ENCODE measurements at places on chromosomes 11 and 22.

DNA sequence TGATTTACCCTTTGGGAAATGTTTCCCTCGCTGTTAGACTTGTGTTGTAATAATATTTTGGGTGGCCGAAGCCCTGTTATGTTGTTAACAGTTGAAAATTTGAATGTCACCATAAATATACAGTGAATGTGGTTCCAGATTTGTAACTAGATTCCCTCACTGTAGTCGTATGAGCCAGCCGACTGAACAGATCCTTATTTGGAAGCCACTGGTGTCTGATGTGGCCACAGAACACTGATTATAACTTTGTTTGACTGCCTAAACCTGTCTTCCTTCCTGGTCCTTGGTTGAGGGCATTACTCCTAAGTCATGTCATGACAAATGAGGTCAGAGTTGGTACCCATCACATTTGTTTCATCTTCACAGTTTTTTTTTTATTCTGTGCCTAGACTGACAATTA, 45.4 kb downstream of the YAP1 start:
- no peak for DNase-seq

GRCh38 chr11:108597736-108598355, 4.3 kb upstream of the EXPH5 start:
- no peak for DNase-seq

DNA sequence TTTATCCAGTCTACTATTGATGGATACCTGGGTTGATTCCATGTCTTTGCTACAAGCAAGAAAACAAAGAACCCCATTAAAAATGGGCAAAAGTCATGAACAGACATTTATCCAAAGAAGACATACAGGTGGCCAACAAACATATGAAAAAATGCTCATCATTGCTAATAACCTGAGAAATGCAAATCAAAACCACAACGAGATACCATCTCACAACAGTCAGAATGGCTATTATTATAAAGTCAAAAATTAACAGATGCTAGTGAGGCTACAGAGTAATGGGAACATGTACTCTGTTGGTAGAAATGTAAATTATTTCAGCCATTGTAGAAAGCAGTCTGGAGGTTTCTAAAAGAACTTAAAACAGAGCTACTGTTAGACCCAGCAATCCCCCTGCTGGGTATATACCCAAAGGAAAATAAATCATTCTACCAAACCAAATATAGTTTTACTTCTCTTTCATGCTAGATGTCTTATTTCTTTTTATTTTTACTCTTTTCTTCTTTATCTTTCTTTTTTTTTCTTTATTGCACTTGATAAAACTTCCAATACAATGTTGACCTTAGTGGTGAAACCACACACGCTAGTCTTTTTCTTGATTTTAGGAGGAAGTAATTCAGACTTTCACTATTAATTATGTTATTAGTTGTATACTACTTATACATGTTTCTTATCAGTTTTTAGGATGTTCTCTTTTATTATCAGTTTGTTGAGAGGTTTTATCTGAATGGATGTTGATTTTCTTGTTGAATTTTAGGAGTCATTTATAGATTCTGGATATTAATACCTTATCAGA, 14.3 kb downstream of the TRIM22 start:
- DNase-seq = no peak

DNA sequence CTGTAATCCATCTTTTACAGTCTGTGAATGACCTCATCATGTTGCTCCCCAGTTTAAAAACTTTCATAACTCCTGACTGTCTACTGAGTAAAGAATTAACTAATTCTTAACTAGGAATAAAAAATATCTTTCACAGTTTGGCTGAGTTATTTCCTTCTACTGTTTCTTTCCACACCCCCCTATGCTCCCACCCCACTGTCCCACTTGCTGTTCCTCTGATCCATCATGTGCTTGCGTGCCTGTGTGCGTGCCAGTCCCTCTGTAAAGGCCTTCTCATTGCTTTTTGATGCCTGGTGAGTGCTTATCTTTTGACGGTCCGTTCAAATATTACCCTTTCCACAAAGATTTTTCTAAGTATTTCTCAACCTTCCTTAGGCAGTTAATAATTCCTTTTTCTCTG, 55.6 kb downstream of the ATG16L2 start:
- no peak for DNase-seq

GRCh38 chr11:83299681-83300080, 13.5 kb upstream of the CCDC90B start:
- DNase-seq = no peak

GRCh38 chr11:18632841-18633240, 1.3 kb downstream of the SPTY2D1 start:
- DNase-seq = no peak

- DNase-seq = no peak
Observed at GRCh38 chr11:10524471-10524870, 16.5 kb downstream of the RNF141 start.

DNA sequence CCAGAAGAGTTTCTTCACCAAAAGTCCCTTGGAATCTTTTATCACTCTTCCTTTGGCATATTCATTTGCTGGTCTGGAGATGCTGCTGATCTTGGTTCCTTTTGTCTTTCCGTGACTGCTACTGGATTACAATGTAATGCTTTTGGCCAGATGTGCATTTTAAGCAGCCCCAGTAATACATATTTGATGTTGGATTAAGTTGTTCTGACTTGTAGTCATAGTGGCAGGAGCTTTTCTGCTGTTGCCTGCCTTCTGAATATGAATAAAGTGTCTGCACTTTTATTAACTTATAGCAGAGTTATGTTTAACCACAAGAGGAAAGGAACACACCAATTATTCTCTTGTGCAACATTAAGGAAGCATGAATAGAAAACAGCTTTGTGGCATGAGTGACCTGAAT, 360.0 kb upstream of the DDI1 start:
- DNase-seq = no peak

- DNase-seq = no peak
Observed at GRCh38 chr11:48900131-48900800, 83.4 kb downstream of the TRIM51G start.

DNA sequence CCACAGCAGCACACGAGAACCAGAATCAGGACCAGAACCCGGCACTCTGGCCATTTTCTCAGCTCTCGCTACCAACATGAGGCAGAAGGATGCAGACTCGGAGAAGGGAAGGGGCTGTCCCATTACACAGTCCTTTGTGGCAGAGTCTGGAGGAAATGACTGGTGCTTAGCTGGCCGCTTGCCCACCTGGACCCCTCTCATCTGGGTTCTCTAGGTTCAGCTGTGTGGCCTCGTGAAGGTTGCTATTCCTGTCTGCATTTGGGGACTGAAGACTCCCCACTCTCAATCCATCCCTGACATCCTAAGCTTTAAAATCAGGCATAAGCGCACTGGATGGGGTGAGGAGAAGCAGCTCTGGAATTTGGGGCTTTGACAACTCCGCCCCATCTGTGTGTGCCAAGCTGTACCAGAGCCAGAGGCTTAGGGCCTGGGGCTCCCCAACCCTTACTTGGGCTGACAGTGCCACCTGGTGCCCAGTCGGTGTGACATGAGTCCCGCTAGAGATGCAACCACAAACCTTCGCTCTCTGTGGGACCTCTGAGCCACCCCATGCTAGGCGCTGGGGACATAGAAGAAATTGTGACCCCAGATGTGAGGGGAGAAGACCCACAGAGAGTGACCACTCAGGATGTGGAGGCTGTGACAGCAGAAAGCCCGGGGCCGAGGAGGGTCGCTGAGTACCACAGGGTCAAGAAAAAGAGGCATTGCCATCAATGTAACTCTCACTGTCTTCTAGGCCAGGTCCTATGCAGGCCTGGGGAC, 35.8 kb upstream of the FCHSD2 start:
- peak; percentile 79 for DNase-seq

DNA sequence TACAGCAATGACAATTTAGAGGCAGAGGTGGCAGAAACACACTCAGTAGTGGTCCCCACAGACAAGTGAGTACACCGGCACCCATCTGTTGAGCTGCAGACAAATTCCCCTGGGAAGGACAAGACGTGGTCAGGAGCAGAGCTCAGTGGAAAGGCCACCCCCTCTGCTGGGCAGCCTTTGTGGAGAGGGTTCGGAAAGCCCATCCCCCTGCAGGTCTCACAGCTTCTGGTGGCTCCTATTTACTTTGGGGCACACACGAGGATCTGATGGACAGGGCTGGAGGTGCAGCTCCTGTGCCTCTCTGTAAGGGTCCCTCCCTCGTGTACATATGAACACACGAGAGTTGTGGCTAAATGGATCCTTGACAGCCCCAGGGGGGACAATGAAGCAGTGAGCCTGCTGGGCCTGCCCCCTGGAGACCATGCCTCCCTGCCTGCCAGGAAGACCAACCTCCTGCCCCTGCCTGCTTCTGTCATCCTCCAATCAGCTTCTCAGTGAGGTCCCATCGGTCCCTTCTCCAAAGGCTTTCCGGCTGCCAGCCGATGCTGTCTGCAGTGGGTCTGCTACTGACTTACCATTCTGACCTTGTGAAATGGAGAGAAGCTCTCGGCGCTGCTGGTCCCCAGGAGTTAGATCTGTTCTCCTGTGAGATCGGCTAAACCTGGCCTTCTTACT, 161.5 kb downstream of the CACNA1I start:
- peak; percentile 47 for DNase-seq

DNA sequence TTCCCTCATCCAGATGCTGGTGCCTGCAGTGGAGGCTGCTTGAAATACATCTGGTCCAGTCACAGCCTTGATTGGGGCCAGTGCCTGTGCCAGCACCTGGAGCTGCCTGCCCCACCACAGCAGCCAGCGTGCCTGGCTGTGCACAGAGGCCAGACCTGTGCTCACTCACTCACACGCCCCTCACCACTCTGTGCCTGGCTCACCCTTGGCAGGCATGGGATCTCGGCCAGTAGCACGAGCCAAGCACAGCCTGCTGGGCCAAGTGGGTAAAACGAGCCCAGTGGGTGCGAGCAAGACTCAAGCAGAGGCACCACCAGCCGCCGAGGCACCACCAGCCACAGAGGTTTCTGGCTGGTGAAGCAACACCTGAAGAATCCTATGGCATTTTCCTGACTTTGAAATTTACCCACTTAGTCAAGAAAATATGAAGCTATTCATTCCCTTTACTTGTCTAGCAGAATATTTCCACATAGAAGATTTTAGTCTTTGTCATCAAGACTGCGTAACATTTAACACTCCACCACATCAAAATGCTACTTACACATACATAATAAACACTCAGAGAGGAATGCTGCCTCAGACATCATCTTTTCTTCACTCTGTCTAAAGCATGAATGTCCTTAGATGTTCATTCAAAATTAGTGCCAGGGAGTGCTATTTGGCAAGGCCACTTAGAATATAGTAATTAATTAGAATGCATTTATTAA, 424.3 kb upstream of the FAT3 start:
- no peak for DNase-seq

Measured in NCI-H1417 (cell line).